Kidney tubule cell (primary cell): ENCODE measurements at places on chromosomes 16 and 17.
A peak's percentile ranks its signal among the peaks of the same experiment; 100 is the strongest.

DNA sequence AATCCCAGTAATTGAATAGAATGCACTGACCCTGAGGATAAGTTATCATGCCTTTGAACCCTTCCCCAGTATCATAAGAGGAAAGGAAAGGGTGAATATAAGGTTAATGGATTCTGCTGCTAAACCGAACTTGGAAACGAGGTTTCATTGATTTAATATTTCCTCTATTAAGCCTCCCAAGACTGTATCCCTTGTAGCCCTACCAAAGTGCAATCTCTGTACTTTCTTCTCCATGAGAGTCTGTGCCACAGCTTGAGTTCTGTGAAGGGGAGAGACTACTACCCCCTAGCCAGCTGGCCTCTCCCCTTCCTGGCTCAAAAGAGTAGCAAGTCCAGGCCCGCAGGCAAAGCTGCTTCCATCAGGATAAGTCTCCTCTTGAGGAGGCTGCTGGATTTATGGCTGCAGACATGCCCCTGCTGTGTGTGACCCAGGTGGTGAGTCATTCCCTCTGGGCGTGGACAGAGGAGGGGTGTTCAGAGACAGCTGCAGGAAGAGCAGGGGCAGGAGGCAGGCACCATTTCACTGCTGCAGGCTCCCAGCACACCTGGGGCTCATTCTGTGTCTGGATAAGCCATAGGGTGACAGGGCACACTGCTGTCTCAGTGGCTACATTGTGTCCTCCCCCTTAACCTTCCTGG lies 58.4 kb downstream of the TOM1L2 start:
- peak; percentile 88 for DNase-seq

DNA sequence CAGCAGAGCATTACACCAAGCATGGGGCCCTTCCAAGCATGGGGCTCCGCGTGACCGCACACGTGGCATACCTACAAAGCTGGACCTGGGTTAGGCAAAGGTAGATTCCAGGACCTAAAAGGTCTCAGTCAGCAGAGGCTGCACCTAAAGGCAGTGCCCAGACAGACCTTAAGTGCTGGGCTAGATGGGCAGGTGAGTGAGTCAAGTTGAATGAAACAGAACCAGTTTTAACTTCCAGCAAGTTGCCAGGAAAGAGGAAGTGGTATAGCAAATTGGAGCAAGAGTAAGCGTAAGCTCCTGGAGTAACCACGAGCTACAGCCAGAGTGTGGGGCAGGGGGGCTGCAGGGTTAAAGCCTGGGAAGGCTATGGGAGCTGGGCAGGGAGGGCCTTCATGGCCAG lies 49.5 kb downstream of the SRCIN1 start:
- peak; percentile 54 for DNase-seq

DNA sequence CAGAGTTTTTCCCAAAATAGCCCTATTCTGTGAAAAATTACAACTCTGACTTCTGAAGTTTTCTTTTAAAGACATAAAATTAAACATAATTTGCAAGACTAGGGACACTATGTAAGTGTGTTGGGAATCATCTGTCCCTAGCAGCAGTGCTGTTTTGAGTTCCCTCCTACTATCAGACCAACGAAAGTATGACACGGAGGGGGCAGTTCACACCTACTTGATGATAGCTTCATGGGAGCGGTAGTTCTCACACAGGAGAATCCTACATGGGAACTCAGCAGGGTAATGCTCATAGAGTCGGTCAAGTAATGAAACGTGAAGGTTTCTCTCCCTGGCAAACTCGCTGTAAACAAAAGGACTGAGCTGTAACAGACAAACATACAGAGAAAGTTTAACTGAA lies 96.6 kb downstream of the HELZ start:
- no peak for DNase-seq

GRCh38 chr17:76517638-76518038 lies 16.4 kb upstream of the RHBDF2 start:
- DNase-seq = peak; percentile 74

DNA sequence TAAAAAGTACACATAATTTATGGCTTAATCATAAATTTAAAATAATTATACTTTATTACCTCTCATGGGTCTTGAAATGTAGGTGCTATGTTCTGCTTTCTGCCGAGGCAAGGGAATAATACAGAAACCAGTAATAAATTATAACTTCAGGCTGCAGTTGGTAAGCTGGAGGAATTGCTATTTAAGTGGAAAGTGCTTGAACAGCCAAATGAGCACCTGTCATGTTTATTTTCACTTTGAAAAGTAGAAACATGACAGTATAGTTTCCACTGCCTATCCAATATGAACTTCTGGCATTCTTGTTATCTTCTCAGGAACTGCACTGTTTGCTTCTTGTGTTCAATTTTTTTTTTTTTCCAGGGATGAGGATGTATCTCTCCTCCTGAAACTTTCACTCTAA lies 146.0 kb downstream of the FTO start:
- DNase-seq = no peak

DNA sequence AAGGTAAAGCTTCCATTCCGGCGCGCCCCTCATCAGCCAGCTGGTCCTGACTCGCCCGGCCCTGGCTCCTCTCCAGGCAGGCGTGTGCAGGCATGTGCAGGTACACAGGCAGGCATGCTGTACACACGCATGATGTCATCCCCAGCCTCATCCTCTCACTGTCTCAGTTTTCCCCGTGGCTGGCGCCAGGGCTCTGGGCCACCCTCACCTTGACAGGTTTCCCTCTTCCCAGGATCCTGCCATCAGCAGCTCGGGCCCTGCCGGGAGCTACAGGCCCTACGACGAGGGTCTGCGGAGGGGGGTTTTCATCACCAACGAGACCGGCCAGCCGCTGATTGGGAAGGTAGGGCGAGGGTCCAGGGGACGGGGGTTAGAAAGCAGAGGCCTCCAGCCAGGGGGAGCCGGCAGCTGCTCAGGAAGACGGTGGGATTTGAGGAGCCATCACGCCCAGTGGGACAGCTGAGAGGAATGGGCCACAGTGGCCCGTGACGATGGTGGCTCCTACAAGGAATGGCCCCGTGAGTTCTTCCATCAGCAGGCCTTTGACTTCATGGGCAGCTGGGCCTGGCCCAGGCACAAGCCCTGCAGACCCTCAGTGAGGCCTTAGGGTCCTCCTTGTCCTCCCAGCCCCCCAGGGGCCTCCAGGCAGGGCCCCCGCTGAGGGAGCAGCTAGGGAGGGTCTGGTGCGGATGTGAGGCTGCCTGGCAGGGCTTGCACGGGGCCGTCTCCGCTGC lies 8.5 kb downstream of the GAA start:
- DNase-seq = no peak

- no peak for DNase-seq
Measured at GRCh38 chr17:76491271-76492122, 9.7 kb downstream of the RHBDF2 start.

DNA sequence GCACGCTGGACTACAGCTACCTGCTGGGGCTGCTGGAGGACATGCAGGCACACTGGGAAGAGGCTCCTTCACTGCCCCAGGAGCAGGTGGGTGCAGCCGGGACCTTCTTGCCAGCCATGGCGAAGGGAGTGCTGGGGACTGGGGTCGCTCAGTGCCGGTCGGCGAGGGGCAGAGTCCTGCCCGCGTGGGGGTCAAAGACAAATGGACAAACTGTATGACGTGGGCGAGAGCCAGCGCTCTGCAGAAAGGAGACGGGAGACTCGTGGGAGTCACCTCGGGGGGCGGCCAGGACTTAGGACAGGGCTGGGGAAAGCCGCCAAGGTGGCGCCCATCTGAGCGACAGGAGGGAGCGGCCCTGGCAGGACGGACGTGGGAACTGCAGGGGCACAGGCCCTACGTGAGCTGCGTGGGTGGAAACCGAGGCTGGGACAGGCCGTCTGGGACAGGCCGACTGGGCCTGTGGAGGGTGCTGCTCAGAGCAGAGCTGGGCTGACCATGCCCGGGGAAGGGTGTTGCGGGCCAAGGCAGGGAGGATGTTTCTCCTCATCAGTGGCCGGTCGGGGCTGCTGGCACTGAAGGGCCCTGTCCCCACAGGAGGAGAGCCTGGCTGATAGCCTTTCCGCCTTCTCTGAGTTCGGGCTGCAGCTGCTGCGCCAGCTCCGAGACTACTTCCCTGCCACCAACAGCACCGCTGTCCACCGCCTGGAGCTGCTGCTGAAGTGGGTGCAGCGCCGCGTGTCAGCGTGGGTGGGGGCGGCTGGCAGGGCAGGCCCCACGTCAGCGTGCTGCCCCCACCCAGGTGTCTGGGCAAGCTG lies 8.0 kb downstream of the TSR3 start:
- DNase-seq = no peak

GRCh38 chr16:53453928-53454327 lies 19.7 kb downstream of the RBL2 start:
- no peak for DNase-seq
